Colonic mucosa (tissue), 4 donors: ENCODE measurements at places on chromosomes 6 and 20. TPM values are rescaled to one million over a fixed set of nuclear protein-coding genes. Genes with fewer than 3 reads are reported as not detected.

DNA sequence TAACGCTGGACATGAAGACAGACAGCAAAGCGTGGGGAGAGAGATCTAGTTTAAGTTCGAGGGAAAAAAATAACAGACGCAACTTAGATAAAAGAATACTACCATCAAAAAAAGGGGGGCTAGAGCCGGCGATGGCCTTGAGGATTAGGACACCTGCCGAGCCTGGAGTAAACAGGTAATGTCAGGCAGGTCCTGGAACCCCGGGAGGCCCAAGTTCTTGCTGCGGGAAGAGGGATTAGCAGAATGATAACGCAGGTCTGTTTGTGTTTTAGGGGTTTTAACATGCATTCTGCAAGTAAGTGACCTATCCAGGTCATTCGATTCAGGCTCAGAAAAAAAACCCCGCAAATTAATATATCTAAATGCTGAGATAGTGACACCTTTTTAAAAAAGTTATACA is 754 bp upstream of the TMEM170B start:
- DNase-seq = peak; percentile 23

DNA sequence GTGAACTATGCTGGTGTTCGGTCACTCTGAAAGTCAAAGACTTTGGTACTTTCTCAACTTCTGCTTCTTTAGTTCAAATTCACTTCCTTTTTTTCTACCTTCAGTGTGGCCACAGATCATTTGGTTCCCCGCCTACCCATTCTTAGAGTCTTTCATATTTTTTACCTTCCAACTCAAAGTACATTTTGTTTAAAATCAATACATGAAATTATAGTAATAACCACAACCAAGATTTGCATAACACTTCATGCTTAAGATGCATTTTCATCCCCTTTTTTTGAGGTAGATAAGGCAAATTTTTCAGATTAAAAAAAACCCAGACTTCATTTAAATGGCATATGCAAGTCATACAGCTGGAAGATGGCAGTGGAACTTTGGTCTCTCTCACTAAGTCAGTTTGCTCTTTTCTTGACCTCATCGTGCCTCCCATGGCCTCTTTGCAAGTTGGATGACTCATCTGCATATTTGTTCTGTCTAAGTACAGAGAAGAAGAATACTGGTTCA is 11.9 kb upstream of the CNR1 start:
- DNase-seq = no peak

DNA sequence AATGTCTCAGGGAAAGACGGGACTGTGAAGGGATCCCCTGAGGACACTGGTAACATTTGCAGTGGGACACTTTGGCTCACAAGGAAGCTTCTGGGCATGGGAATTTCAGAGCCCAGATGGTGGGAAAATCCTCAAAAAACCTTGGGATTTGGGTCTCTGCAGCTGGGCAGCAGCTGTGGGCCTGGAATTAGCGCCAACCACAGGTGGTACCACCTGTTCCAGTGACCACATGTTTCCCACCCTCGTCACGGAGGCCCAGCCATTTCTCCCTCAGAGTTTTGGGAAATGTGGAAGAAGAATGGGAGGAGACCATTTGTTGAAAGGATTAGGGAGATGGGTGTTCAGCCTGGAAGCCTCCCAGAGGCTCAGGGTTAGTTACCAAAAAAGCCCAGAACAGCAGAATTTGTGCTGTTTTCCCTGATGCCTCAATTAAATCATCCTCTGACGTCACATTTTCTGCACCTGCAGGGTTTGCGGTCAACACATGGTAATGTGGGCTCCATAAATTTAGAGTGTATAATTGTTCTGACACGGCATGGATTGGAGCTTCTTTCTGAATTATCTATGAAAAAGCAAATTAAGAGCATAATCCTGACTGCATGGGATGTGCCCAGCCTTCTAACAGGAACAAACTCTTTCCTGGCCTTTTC is 34.4 kb downstream of the EDN3 start:
- DNase-seq = no peak

GRCh38 chr6:128379577-128379976 is 140.8 kb downstream of the PTPRK start:
- no peak for DNase-seq

GRCh38 chr6:165306955-165307354 is 2.5 kb downstream of the C6orf118 start:
- DNase-seq = no peak

GRCh38 chr6:125899726-125900182 is 56.8 kb upstream of the HINT3 start:
- no peak for DNase-seq

FOXQ1 gene
- total RNA-seq = 0.42 TPM

TRIM15 gene
- 47.3 TPM for total RNA-seq

KAT14 gene
- total RNA-seq = 13.4 TPM
